ENCODE measurements at places on chromosomes 7 and 10.
A peak's percentile ranks its signal among the peaks of the same experiment; 100 is the strongest.

DNA sequence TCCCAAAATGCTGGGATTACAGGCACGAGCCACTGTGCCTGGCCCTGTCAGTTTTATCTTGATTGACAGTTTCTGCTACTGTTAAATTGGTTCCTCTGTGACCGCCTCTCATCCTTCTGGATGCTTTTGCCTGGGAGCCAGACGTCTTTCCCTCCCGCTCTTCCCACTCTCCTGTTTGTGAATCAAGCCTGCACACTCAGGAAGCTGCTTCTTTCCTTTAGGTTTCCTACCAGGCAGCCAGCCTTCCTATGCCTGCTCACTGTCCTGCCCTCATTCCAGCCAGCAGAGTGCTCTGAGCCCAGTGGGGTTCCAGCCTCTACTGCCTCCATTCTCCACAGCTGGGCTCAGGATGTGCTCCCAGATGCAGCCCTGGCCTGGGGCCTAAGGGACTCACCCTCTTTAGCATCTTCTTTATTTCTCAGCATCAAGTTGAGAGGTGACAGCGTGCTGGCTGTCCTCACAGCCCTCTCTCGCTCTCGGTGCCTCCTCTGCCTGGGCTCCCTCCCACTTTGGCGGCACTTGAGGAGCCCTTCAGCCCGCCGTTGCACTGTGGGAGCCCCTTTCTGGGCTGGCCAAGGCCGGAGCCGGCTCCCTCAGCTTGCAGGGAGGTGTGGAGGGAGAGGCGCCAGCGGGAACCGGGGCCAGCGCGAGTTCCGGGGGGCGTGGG, 5.1 kb downstream of the SH2D4B start:
- DNase-seq: no peak

GRCh38 chr10:110425684-110426293, 71.9 kb upstream of the DUSP5 start:
- DNase-seq: peak; percentile 93

- DNase-seq: peak; percentile 14
Observed at GRCh38 chr7:25429731-25430130, 201.4 kb upstream of the NPVF start.

DNA sequence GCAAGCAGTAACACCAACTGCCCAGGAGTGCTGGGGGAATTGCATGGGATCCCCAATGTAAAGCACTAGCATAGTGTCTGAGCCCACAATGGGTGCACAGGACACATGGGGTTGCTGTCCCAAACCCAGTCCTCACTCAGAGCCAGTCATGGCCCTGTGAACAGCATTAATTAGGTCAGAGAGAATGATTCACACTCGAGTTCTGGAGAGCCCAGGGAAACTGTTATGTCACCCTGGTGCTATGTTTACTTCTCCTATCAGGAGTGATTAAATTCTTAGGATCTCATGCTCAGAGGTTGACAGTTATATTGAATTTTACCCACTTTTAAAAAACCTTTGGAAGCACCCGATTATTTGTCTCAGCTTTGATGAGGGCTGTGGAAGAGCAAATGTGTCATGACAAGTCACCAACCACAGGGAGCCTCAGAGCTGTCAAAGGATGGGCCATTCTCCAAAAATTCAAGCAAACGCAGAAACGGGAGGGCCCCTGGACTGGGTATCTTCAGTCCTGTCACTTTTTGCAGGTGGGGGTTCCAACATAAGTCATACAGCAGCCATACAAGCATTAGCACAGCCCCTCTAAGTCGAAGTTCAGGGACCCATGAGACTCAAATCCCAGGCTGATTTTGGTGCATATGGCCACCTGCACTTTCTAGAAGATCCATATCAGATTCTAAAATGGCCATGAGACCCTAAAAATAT, 1.3 kb upstream of the RASSF4 start:
- peak; percentile 65 for DNase-seq

DNA sequence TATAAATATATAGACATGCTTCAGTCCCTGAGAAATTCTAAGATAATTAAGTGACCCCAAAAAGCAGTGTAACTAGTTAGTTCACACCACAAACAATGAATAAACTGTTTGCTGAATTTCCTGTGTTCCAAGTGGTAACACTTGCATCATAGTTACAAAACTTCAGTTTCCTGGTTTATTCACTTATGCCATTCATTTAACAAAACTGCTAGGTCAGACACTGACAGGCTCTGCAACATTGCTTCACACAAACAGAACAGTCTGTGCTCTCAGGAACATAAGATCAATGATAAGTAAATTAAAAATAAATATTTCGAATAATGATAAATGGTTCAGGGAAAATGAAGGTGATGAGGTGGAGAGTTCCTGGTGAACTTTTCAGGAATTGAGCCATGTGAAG, 133.3 kb upstream of the NAMPT start:
- no peak for DNase-seq

DNA sequence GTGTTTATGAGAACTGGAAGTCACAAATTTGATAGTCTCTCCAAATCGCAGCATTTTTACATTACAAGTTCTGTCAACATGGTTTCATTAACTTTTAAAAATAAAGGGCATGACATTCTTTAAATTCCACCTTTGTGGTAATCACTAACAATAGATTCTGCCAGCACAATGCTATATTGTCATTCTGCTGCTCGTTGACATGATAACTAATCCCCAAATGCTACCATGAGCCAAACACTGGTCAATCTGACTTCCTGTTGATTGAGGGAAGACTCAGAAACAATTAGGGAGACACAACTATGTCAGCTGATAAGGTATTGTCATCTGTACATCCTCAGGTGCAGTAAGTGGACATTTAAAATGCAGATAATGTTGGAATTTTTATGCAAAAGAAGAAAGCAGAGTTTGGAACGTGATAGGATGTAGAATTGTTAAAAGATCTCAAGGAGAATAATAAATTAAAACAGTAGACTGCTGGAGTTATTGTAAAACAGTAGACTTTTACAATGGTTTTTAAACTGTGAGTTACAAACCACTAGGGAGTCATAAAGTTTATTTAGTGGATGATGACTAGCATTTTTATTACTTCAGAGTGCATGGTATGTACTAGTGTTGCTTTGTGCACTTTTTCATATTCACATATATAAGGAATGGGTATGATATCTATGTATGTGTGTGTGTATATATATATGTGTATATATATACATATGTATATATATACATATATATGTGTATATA, 126.4 kb upstream of the DKK1 start:
- DNase-seq: peak; percentile 5

- no peak for DNase-seq
Observed at GRCh38 chr7:139078399-139078798, 31.1 kb downstream of the ZC3HAV1 start.

DNA sequence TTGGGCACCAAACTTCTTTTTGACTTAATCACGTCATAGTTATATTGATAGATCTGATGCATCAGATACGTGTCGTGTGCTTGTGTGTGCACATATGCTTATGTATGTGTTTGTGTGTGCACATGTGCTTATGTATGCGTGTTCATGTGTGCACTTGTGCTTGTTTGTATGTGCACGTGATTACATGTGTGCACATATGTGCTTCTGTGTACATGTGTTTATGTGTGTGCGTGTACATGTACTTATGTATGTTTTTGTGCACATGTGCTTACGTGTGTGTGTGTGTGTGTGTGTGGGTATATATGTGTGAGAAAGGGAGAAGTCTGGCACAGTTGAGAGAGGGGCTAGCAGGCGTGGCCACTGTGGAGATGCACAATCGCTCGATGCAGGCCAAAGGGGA, 173.4 kb downstream of the WDR37 start:
- no peak for DNase-seq

DNA sequence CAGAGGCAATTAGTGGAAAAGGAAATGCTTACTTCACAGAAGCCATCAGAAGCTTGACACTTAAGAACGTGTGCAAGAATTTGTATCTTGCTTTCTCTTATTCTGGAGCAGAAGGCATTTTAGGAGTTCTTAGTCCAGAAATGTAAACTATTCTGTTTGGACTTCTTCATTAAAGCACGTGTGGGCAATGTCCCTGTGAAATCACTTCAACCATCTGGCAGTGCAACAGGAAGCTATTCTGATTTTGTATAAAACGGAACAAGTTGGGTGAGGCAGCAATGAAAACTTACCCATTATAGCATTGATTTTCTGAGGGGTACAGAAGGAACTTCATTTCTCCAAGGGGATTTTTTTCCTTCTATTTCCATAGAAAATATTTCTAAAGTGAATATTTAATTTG, 21.3 kb upstream of the ARHGAP21 start:
- DNase-seq: no peak

DNA sequence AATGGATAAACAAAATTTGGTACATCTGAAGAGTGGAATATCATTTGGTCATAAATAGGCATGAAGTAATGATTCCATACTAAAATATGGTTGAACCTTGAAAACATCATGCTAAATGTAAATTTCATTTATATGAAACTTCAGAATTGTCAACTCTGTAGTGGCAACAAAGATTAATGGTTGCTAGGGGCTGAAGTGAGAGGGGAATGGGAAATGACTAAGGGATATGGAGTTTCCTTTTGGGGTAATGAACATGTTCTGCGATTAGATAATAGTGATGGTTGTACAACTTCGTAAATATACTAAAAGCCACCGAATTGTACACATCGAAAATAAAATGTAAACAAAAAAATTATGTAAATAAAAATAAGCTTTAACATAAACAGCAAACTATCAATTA, 384.1 kb upstream of the STEAP1 start:
- DNase-seq: no peak

- DNase-seq: peak; percentile 85
Observed at GRCh38 chr7:79982141-79982770, 152.4 kb upstream of the GNAI1 start.

GRCh38 chr7:19958309-19958896, 185.0 kb upstream of the TMEM196 start:
- DNase-seq: peak; percentile 90
